Smooth muscle cell of the pulmonary artery (primary cell): ENCODE measurements at places on chromosomes 3 and 15. TPM values are rescaled to one million over a fixed set of nuclear protein-coding genes. Genes with fewer than 3 reads are reported as not detected.

Gene DUOXA2
- total RNA-seq, result not detected in 2 replicates

Gene LTK
- total RNA-seq, result 0.07 TPM in 1 of 2 replicates, not detected in the other

Gene C3orf70
- total RNA-seq, result 0.46 and 1.6 TPM in 2 replicates

Gene IMPG2
- total RNA-seq, result 0.26 and 0.33 TPM in 2 replicates

Gene MYL3
- not detected in 2 replicates for total RNA-seq

Gene IL5RA
- total RNA-seq, result not detected in 2 replicates

Gene KLHDC8B
- 26.8 and 31.7 TPM in 2 replicates for total RNA-seq

Gene POLQ
- total RNA-seq, result 1.3 and 2.6 TPM in 2 replicates

Gene CYP1A2
- not detected in 2 replicates for total RNA-seq

Gene MST1R
- 0.79 and 1.4 TPM in 2 replicates for total RNA-seq

Gene SPESP1
- 1.7 and 9.8 TPM in 2 replicates for total RNA-seq

Gene ZNF660
- 1.8 and 2.2 TPM in 2 replicates for total RNA-seq

Gene C3orf20
- total RNA-seq, result under 0.01 and 0.07 TPM in 2 replicates

Gene CASR
- not detected in 2 replicates for total RNA-seq

Gene GRIP2
- 0.10 and 0.46 TPM in 2 replicates for total RNA-seq

Gene GALNT15
- total RNA-seq, result 9.1 and 12.1 TPM in 2 replicates

Gene RBMS3
- 59.6 and 68.2 TPM in 2 replicates for total RNA-seq

Gene REC114
- total RNA-seq, result not detected in 2 replicates

Gene LYZL4
- not detected in 2 replicates for total RNA-seq

Gene DUOXA1
- 0.07 TPM in 1 of 2 replicates, not detected in the other for total RNA-seq

Gene BTBD1
- 95.1 and 113 TPM in 2 replicates for total RNA-seq

Gene PCSK6
- total RNA-seq, result 1.0 and 1.1 TPM in 2 replicates

Gene ZBED2
- total RNA-seq, result 0.07 TPM in 1 of 2 replicates, not detected in the other

Gene ZCWPW2
- 0.66 and 1.2 TPM in 2 replicates for total RNA-seq

Gene LARP6
- total RNA-seq, result 51.3 and 52.6 TPM in 2 replicates

Gene ALDH1A2
- total RNA-seq, result 0.86 and 3.8 TPM in 2 replicates

Gene TM2D3
- total RNA-seq, result 37.5 and 40.8 TPM in 2 replicates

Gene TMEM108
- 0.20 TPM in 1 of 2 replicates, not detected in the other for total RNA-seq

Gene NMNAT3
- 0.46 and 0.98 TPM in 2 replicates for total RNA-seq

Gene TMEM212
- not detected in 2 replicates for total RNA-seq

Gene SHF
- total RNA-seq, result 0.63 and 1.8 TPM in 2 replicates

Gene INTS14
- 24.4 and 25.7 TPM in 2 replicates for total RNA-seq

Gene PLAAT1
- total RNA-seq, result not detected in 2 replicates

Gene WNT5A
- total RNA-seq, result 12.4 and 80.7 TPM in 2 replicates

Gene CCDC54
- not detected in 2 replicates for total RNA-seq

Gene IFT57
- total RNA-seq, result 51.1 and 52.0 TPM in 2 replicates

Gene CDHR4
- 0.07 TPM in 1 of 2 replicates, not detected in the other for total RNA-seq

Gene KNL1
- total RNA-seq, result 2.0 and 5.7 TPM in 2 replicates

Gene CLDN18
- not detected in 2 replicates for total RNA-seq

Gene RBPMS2
- total RNA-seq, result 0.07 TPM in 1 of 2 replicates, not detected in the other

Gene KY
- 1.4 and 3.5 TPM in 2 replicates for total RNA-seq

Gene HYKK
- 1.7 and 2.0 TPM in 2 replicates for total RNA-seq

Gene CCDC13
- total RNA-seq, result 0.26 and 0.36 TPM in 2 replicates

Gene FBXW12
- not detected in 2 replicates for total RNA-seq

Gene NTRK3
- total RNA-seq, result 1.4 and 1.5 TPM in 2 replicates

Gene LRRC49
- 10.4 and 10.5 TPM in 2 replicates for total RNA-seq

Gene EXD1
- not detected in 2 replicates for total RNA-seq

Gene UCN2
- 0.98 and 1.4 TPM in 2 replicates for total RNA-seq
